ENCODE measurements at places on chromosomes 2 and 18.
A peak's percentile ranks its signal among the peaks of the same experiment; 100 is the strongest.

DNA sequence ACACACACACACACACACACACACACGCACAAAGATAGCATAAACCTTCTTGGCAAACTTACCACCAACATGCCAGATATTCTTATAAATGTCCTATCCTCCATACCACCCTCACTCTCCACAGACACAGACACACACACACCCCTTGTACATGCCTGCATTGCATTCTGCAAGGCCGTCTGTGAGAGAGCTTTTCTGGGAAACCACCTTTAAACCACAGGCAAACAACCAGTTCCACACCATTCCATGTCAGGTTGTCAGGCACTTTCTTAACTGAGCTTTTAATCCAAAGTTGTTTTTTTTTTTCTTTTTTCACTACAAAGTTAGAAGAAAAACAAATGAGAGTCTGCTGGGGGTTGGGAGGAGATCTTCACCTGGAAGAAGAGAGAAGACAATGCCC, 221.1 kb downstream of the C1D start:
- no peak for DNase-seq

DNA sequence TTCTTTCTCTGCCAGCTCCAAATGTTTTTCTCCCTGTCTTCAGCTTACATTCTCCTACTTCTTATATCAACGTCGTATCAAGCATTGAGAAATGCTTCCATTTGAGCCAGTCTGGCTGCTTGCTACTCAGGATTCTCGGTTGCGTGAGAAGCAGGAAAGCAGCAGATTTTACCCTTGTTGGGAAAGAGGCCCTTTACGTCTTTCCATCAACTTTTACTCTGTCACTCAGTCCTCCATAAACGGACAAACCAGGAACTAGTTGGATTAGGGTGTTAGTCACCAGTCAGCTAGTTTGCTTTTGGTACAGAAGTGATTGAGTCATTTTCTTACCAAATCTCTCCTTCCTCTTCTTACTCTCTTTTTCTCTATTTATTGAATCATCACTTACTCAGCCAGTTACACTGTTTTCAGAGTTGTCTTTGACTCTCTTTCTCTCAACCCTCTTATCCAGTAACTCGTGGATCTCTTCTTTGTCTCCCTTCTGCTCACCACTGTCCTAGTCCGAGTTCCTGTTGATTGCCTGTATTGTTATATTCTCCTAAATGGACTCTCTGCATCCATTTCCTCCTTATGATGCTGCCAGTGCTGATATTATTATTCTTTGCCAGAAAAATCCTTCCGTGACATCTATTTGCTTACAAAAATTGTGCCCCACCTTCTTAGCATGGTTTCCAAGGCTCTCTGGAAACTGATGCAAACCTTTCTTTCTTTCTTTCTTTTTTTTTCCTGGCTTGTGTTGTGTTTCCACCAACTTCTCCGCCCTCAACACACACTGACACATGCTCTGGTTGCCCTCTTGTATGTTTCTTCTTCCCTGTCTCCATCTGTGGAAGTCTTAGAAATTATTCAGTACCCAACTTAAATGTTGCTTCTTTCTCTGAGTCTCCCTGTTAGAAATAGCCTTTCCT, 61.5 kb downstream of the VRK2 start:
- no peak for DNase-seq

GRCh38 chr2:177340158-177340557, 52.4 kb upstream of the AGPS start:
- DNase-seq: no peak

GRCh38 chr2:241760301-241760771, 16.3 kb upstream of the GAL3ST2 start:
- DNase-seq: no peak

DNA sequence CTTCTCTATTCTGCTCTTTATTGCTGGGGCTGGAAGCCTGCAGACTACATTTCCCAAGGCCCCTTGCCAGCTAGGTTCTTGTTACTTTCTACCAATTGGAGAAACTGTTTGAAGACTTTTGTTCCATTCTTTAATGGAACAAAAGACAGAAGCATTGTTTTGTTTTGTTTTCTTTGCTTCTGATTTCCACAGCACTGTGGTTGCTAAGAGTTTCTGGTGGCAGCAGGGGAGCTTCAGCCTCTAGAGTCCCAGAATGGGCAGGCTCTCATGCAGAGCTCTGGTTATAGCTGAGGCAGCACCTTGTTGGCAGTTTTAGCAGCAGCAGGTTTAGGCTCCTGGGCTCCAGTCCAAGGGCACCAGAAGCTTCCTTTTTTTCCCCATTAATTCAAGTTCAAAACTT, 234.3 kb downstream of the ETAA1 start:
- no peak for DNase-seq

DNA sequence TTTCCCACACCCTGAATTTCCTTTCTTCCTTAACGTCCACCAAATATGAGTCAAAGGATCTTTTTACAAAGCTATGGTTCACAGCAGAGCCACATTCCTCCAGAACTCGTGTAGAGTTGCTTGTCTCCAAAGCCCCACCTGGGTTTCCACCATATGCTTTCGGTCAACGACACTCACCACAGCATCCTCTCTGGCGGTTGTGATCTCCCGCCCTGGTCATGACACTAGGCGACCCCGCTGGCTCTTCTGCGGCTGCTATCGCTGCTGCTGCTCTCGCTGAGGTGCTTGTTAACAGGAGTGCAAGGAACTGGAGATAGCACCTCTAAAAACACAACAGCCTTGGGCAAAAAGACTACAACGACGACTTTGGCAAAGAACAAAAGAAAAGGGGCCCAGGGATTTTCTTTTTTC, 340 bp downstream of the SLC40A1 start:
- peak; percentile 21 for DNase-seq

DNA sequence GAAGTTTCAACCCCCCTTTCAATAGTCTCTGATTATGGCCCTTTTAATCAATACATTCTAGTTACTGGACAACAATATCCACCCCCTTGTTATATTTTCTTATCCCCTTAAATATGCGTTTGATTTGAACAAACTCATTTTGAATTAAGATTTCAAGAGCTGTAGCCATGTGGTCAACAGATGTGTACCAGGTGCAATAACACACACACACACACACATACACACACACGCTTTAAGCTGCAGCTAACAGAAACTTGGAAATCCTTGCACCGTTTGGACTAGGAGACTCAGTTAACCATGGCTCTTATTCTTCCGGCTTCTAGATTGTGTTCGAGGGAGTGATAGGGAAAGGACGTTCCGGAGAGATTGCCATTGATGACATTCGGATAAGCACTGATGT, 82.8 kb downstream of the NRP2 start:
- no peak for DNase-seq

DNA sequence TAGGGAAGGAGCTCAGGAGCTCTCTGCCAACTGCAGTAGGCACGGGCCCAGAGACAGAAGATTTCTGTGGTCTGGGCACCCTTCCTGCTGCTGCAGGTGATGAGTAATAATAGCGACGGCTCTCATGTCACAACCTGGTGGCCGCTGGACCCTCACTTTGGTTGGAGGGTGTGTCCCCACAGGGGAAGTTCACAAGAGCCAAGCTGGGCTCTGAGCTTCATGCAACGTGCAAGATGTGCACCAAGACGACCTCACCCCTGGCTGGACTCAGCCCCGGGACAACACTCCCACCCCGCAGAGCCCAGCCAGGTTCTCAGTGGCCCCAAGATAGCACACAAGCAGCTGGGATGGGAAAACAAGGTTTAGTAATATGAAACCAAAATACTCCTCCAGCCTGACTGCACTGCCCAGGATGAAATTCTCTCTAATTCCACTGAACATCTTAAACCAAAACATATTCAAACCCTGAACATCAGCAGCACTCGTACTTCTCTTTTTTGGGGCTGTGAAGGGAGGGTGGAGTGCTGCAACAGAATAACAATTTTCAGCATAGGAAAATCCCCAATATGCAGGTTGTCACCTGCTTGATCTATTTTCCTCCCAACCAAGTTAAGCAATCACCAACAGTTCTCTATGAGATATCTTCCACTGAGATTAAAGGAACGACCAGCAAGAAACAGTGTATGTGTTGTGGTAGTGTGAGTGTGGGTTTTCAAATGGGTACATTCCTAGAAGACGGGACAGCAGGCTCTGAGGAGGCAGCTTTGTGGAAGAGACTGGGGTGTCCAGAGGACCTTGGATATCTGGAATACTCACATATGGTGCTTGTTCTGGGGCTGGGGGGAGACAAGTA, 26.5 kb downstream of the BCL2 start:
- no peak for DNase-seq

DNA sequence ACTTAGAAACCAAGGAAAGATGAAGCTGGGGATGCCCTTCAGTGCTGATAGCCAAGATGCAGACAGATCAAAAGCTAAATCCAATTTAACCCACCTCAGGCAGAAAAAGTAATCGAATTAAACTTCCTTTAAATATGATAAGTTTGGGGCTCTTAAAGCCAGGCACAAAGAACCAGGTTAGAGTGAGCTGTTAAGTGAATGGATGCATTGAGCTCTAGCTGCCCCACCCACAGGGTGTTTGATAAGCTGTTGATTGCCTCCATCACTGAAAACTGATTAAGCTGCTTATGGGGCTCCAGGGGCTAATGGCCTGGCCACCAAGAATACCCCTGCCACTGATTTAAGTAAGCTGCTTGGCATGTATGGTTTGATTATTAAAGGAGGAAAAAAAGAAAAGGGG, 119.8 kb downstream of the PLEKHM3 start:
- no peak for DNase-seq
